Amniotic stem cell (primary cell): ENCODE measurements at places on chromosomes 5 and 9.

DNA sequence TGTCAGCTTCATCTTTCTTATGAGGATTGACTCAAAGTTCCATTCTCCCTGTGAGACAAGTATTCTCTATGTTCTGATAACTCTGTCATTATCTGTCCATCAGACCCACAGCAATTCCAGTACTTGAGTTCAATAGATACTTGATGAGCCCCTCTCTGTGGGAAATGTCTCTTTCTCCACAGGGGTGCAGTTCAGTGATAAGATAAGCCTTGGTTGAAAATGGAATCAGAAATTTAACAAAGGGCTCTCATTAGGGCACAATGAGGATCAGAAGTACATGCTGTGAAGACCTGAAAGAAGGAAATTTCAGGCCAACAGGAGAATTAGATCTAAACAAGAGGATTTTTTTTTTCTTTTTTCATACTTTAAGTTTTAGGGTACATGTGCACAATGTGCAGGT is 737.3 kb downstream of the MTRR start:
- DNase-seq, result no peak

GRCh38 chr9:111069183-111069582 is 30.9 kb upstream of the LPAR1 start:
- DNase-seq, result no peak

GRCh38 chr5:164233791-164234190 is 728.4 kb downstream of the MAT2B start:
- no peak for DNase-seq

GRCh38 chr9:135743546-135744332 is 41.8 kb downstream of the KCNT1 start:
- no peak for DNase-seq

DNA sequence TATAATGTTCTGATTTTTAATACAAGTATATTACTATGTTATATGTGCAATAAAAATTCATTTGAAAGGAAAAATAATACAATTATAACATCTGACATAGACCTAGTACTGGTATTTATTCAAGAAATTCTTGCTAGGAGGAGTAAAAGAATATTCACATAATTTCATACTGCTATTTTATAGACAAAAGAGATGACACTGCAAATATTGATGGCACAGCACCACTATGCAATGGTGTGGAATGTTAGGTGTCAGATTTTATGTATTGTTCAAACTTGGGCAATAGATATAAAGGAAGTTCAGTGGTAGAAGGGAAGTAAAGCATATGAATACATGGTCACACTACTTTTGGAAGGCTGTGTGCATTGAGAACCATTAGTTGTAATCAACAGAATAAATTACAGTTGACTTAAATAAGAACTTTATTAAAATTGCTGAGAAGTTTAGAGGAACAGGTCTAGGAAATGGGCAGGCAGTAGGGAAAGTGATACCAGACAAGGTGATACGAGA is 143.9 kb downstream of the OR2K2 start:
- DNase-seq, result no peak

- DNase-seq, result no peak
Observed at GRCh38 chr5:83323557-83324180, 147.9 kb upstream of the VCAN start.

- no peak for DNase-seq
Observed at GRCh38 chr5:164860896-164861295, 1355.5 kb downstream of the MAT2B start.

GRCh38 chr5:150339165-150339564 is 18.3 kb upstream of the TCOF1 start:
- DNase-seq, result no peak

GRCh38 chr9:123642291-123643278 is 286.6 kb downstream of the CRB2 start:
- DNase-seq, result no peak

DNA sequence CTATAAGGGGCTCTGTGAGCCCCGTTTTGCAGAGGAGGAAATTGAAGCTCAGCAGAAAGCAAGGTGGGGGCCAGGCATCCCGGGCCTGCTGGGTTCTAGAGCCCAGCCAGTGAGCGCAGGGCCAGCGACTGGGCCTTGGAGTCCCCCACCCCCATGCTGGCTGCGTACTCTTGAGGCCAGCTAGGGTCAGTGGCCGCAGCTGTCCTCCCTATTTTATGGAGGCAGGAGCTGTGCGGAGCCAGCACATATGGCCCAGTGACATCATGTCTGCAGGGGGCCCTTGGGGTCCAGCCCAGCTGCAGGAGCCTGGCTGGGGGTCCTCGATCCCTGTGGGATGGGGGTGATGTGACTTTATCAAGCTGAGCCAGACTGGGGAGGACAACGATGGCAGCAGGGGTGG is 71.3 kb downstream of the HMCN2 start:
- no peak for DNase-seq

- DNase-seq, result no peak
Observed at GRCh38 chr5:174093123-174093522, 47.6 kb downstream of the NSG2 start.

DNA sequence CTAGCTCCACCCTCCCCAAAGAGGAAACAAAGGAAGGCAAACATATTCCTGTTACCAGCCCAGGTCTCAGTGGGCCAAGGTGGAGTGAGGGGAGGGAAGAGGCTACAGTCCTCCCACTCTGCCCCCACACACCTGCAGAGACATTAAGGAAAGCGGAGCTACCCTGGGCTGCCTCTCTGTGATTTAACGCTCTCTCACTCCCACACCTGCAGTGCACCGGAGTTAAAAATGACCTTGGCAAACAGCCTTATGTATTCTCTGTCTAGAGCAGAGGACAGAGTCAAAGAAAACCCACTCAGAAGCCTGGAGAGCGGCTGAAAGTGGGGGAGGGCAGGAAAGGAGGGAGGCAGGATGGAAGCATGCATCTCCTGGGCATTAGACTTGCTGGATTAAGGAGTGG is 32.7 kb downstream of the KCNIP1 start:
- DNase-seq, result no peak

DNA sequence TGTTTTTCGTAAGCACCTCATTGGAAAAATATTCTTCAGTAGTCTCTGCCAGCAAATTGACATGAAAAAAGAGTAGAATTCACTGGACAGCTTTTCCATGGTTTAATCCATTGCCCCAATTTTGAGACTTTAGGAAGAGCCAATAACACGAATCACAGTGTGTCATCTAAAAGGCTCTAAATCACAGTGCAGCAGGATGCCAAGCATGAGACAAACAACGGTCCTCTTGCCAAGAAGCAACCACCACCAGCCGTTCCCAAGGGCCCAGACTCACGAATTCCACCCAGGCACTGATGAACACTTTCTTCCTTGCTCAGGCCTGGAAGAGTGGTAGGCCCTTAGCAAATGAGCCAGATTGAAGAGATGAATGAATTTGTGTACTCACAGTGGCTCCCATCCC is 18.3 kb upstream of the IRX4 start:
- DNase-seq, result no peak

- no peak for DNase-seq
Observed at GRCh38 chr5:55657443-55657842, 54.7 kb downstream of the SLC38A9 start.

DNA sequence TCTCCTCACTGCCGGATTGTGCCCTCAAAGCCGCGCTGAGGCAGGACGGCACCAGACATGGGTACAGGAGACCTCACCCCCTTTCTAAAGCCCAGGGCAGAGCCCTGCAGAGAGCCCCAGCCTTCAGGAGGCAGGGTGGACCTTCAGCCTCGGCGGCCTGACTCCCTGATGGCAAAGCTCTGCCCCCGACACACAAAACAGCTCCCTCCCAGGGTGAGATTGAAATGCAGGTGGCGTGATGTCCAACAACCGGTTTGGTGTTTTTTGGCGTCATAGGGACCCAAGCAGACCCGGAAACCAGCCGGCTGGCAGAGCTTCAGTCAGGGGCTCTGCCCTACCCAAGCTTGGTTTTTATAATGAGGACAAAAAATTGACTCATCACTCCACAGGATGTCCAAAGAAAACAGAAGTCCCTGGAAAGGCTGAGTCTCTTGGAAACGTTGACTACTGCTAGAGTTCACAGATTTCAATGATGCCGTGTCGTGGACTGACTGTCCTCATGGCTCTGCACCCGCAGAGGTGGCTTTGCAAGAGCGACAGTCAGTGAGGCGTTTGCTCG is 275.2 kb upstream of the IRX1 start:
- DNase-seq, result no peak

DNA sequence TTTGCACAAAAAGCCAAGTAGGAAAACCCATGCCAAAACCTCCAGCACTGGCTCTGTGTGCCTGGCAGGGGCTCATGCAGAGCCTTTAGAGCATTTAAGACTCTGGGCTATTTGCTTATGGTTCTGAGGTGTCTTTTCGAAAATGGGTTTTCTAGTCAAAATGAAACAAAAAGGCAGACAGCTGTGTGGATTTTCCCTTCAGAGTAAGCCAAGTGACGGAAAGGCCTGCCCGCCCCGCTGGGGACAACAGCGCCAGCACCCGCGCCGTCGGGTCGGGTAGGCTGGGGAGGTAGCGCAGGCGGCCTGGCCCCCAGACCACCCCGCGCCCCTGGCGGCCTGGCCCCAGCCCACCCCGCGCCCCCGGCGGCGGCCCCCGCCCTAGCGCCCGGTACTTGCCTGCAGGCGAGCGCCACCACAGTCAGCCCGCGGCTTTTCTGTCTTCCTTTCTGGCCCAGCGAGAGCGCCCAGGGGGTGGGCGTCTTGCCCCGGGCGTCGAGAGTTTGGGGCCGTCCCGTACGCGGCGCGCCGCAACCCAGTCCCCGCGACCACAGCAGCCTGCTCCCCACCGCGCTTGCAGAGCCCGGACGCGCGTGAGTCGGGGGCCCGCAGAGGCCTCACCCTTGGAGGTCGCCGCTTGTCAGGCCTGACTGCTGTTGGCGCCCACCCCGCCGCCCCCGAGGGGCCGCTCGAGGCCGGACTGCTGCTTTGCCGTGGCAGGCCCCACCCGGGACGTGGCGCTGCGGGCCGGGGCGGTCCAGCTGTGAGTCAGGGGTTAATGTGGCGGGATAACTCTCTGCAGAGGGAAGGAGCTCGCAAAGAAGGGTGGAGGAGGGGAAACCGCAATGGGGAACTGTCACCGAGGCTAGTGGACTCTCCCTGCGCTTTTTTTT is at the start of gene TICAM2:
Gene TICAM2 (minus strand): TSS at position 779 of the 890 bp plus-strand sequence. CDS start 21,223 bp downstream, outside the sequence.
- DNase-seq, result no peak

DNA sequence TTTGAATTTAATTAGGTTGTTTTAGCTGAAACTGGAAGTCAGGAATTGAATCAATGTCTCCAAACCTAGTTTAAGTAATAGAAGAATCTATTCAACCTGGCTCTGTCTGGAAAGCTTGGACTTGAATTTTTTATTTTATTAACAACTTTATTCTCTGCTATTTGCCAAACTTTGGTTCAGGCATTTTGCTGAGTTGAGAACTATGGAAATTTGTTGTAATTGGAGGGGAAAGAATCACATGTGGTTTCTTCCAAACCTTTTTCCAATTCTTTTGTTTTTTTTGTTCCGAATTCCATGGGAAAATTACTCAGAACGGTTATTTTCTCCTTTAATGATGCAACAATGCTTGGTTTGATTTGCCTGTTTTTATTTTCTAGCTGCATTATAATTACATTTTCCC is 98.2 kb upstream of the RPS23 start:
- DNase-seq, result no peak

- no peak for DNase-seq
Observed at GRCh38 chr9:33438926-33439680, 8.3 kb downstream of the AQP3 start.

- DNase-seq, result no peak
Observed at GRCh38 chr9:107710953-107711352, 221.4 kb upstream of the KLF4 start.

GRCh38 chr5:139696894-139697658 is 48.9 kb downstream of the CXXC5 start:
- peak; percentile 80 for DNase-seq

DNA sequence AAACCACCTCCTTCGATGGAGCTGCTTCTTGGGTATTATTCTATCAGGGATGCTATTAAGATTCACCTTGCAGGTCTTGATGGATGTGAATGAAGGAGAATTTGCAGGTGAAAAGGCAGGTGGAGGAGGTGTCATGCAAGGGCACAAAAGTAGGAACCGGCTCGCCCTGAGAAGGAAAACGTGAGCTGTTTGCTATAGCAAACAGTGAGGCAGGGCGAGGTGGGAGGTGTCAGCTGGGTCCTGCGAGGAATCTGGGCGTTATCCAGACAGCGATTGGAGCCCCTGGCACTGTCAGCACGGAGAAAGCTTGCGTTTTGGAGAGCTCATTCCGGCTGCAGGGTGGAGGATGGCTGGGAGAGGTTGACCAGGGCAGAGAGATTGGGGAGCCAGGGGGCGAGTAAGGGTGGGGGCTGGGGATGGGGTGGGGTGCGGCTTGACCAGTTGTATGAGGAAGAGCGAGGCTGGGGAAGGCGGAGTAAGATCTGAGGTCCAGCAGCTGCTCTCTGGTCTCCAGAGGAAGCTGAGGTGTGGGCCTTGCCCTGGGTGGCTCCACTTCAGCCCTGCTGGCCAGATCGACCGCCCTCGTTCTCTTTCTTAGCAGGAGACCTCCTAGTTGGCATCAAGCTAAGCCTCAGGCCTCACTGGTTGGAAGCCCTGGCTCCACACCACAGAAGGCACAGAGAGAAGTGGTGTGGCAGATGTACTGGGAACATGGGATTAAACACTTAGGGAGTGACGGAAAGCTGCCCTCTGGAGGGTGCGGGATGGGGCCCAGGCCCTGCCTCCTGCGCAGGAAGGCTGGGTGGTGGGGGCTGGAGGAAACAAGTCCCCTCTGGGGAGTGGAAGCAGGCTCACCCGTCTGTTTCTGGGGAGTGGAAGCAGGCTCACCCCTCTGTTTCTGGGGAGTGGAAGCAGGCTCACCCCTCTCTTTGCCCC is 54.7 kb upstream of the NEURL1B start:
- no peak for DNase-seq
